NCI-H1417 (cell line): ENCODE measurements at places on chromosomes 11 and 22.

- DNase-seq: peak; percentile 77
Observed at GRCh38 chr11:130427581-130428315, 661 bp downstream of the ADAMTS8 start.

DNA sequence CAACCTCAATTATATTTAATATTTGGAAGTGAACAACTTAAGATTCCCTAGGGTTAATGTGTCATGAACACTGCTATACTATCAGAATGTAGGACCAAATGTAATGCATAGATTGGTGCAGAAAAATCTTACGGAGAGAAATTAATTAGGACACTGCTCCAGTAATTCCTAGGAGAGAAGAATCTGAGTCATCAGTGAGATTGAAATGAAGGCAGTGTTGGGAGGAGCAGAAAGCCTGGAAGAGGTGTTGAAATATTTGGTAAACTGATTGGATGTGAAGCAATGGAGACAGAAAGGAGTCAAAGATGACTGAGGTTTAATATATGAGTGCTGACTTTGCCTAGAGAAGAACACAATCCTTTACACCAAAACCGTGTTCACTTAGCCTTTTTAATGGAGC is 836.0 kb downstream of the FAM181B start:
- no peak for DNase-seq

DNA sequence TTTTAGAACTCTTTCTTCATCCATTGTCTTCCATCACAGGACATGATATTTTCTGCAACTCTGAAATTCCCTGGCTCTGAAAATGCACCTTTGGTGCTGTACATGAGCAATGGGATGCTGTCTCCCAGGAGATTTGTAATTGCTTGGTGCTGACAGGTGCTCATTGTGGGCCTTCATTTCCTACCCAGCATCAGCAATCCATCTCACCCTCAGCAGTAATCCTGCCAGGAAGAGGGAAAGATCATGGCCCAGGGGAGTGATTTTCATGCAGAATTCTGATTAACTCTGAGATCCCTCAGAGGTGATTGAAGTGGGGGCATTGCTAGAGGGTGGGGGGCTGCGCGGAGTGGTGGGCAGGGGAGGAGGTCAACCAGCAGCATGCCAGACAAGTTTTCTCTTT is 651.7 kb downstream of the NELL1 start:
- DNase-seq: no peak

DNA sequence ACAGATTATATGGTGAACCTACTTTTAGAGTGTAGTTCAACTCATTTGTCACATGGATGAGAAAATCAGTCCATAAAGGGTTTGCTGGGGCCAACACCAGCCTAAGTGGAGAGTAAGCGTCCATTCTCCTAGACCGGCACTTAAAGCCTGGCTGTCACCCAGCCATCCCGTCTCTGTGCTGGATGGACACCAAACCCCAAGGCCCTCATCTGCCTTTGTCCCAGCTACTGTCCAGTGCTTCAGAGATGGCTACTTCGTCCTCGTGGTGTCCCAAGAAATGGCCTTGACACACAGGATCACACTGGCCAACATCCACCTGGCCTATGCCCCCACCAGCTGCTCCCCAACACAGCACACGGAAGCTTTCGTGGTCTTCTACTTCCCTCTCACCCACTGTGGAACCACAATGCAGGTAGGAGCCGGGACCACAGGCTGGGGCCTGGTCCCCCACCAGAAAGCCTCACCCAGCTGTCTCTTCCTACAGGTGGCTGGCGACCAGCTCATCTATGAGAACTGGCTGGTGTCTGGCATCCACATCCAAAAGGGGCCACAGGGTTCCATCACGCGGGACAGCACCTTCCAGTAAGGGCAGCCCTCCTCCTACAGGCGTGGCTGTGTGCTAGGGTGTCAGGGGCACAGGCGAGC is 3.5 kb downstream of the ZP1 start:
- DNase-seq: no peak

DNA sequence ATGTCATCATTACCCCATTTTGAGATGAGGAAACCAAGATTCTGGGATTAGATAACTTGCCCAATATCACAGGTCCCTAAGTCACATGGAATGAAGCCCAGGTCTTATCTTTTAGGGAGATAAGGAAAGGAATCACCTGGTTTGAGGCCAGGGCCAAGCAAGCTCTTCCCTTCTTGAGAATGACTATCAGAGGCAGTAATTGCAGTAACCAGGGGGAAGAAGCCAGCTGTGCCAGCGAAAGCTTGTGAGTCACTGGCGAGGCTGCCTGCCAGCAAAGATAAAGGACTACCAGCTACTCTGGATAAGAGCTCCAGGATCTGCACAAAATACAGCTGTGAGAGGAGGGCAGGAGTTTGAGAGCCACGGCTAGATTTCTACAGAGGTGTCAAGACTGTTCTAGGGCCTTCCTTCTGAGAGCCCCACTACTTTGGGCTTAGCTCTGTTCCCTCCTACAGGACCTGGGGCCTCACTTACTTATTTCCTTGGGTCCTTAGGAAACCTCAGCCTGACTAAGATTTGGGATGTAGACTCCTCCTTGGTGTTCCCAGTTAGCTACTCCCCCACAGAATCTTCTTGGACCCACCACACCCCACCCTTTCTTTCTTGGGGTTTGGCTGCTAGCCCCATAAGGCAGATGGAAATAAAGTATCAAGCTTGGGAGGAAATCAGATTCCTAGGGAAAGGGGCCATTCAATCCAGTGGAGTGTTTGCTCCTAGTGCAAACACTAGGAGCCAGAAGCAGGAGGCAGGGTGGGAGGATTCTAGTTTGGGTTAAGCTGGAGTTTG is 9.7 kb upstream of the CCKBR start:
- no peak for DNase-seq

GRCh38 chr11:26767060-26767459 is 45.2 kb upstream of the SLC5A12 start:
- DNase-seq: no peak

DNA sequence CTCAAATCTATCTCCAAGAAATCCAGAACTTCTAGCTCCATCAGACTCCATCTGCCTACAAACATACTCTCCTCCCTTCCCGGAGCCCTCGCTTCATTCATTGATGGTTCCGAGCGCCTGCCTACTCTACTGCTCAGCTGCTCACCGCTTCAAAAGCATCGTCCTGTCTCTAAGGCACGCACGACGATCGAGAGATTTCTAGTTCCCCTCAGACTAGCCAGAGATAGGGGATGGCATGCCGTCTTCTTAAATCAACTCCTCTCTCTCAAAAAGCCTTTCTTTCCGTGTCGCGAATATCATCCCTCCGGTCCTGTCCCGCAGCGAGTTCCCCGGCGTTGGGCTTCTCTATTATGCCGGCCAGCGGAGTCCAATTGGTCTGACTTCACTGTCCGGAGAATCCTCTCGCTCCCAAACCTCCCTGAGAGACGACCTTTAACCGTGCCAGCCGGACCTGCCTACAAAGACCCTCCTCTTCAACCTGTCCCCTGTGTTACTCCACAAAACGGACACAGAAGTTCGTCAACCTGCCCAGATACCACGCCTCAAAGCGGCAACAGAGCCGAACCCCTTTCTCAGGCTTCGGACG is 592 bp downstream of the EEF1G start:
- DNase-seq: no peak

- DNase-seq: no peak
Observed at GRCh38 chr22:49016909-49017481, 810.7 kb downstream of the BRD1 start.

DNA sequence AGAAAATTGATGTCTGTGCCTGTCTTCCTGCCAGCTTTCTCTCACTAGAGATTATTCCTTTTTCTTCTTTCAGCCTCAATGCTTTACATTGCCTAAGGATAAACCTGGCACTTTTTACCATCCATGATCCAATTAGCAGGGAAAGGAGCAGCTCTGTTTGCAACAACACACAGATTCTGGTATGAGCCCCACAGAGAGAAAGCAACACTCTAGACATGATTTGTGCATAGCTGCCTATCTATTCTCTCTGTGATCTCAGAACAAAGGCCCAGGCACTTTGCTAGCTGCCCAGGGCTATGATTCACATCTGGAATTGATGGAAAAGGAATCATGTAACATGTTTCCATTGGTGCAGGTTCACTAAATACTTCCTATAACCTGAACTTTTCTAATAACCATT is 685.0 kb downstream of the ETS1 start:
- no peak for DNase-seq

- DNase-seq: peak; percentile 9
Observed at GRCh38 chr22:44737406-44738346, 14.7 kb upstream of the ARHGAP8 start.

DNA sequence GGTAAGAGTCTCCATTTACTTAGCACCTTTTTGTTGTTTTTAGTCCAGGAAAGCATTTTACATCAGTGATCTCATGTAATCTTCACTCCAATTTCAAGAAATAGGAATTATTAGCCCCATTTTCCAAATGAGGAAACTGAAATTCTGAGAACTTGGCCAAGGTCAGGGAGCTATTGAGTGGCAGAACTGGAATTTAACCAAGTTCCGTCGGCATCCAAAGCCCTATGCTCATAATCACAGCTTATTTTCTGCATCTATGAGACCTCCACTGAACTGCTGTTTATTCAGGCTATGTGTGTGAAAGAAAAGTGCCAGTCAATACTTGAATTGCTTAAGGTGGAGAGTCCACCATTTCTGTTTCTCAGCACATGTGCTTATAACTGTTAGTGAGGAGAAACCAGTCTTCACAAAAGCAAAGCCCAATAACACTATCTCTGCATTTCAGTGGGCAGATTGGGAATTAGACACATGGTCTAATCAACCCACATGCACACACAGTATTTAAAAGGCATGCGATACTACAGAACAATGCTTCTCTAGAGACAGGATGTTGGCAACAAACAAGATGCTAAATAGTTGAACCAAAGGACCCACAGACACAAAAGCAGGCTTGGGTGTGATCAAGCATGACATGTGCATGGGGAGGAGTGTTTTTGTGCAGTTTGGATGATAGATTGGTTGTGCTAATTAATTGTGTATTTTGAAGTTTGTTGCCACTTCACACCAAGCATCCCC is 780.6 kb downstream of the OPCML start:
- no peak for DNase-seq

GRCh38 chr11:376531-377173 is 7.4 kb downstream of the B4GALNT4 start:
- DNase-seq: no peak

DNA sequence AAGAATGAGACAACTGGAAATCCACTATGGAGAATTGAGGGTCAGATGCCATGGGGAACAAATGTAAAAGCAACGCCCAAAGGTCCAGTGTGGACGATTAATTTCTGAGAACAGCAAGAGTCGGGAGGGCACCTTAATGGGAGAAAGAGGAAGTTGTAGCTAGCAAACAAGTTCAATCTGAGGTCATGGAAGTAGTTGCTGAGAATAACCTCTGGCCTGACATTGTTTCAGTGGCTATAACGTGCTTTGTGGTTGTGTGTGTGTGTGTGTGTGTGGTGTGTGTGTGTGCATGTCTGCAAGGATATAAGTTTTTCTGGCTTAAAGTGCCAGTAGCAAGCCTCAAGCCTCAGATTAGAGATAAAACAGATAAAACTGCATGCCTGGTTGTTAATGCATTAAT is 1630.1 kb upstream of the TENM4 start:
- no peak for DNase-seq

DNA sequence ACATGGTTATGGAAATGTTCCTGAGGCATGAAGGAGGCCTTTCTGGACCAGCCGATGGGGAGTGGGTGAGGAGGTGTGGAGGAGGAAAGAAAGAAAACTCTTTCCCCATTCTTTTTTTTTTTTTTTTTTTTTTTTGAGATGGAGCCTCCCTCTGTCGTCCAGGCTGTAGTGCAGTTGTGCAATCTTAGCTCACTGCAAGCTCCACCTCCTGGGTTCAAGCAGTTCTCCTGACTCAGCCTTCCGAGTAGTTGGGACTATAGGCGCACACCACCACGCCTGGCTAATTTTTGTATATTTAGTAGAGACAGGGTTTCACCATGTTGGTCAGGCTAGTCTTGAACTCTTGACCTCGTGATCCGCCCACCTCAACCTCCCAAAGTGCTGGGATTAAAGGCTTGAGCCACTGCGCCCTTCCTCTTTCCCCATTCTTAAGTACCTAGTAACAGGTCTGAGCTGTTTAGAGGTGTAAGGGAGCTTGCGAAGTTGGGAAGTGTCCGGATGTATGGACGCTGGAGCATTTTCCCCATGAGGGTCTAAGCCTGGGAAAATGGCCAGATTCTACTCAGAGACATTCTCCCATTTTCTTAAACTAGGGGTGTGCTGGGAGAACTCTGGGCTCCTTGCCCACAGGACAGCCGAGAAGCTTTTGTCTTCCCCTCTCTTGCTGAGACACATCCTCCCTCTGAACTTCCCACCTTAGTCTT is 135.8 kb downstream of the TEAD1 start:
- no peak for DNase-seq

DNA sequence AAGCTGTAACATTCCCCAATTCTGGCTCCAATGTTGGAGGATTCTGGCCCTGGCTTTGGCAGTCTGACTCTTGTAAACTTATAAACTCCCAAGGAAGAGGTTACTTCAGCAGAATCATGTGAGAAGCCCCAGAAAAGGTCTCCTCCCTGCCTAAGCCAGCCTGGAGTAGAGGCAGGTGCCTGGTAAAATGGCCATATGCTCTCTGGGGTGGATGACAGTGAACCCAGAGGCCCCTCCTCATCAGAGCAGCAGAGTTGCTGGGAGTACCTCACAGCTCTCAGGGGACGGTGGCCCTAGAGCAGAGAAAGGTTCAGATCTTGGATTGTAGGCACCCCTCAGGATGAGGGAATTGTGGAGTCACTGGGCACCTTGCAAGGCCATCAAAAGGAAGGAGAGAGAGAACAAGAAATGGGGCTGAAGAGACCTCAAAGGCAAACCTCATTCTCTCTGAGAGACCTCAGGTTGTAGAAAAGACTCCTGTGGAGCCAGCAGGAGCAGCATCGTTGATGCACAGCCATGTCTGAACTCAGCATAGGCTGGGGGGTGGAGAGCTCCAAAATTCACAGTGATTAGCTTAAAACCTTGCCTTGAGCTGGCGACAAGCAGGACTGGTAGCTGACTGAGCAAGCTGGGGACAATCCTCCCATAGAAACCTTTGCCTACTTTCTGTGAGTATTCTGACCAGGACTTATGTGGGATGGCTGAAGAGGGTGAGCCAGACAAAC is 4.9 kb upstream of the P2RY6 start:
- DNase-seq: no peak
